Activated CD4-positive, alpha-beta T cell treated with anti-CD3 and anti-CD28 coated beads, Interleukin-2, amount 10 ng/mL, durations not matched to agents 24 days and 14 days (primary cell): ENCODE measurements at places on chromosomes 3 and 15.

DNA sequence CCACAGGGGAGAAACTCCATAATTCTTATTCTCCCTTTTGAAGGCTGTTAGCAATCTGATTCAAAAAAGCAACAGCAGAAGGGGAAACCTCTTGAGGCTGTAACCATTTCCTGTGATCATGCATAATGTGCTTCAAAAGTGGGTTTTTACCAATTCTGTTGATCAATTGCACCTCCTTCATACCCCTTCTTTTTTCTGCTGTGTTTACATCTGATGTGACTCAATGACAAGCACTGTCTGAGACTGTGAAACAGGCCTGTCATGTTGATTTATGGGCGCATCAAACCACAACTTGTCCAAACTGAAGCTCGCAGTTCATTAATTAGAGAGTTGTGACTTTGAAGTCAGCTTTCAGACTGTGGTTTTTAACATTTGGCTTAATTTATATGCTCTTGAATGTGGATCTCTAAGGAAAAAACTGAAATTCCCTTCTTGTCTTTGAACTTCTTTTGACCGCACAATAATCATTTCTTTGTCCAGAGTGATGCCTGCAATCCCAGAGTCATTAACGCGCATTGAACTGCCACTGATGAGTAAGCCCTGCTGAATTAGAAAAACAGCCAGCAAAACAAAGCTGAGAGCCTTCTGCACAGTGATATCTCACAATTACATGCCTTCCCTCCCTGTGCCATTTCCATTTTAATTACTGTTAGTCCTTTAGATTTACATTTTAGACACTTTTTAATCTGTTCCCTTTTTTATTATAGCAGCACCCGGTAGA, 532.8 kb downstream of the FOXP1 start:
- peak; percentile 79 for DNase-seq
- peak overlapping the region; percentile 72 for H3K27ac ChIP-seq
- no peaks in the 10 kb centered on the region for H3K27me3 ChIP-seq

GRCh38 chr15:60278879-60279278, 118.9 kb downstream of the ANXA2 start:
- H3K27ac ChIP-seq, result no peak overlapping the region
- peaks cover 2% of the 10 kb centered on the region for H3K36me3 ChIP-seq
- no peak overlapping the region for H3K4me3 ChIP-seq
- H3K27me3 ChIP-seq, result peaks cover 45% of the 10 kb centered on the region
- no peak for DNase-seq

DNA sequence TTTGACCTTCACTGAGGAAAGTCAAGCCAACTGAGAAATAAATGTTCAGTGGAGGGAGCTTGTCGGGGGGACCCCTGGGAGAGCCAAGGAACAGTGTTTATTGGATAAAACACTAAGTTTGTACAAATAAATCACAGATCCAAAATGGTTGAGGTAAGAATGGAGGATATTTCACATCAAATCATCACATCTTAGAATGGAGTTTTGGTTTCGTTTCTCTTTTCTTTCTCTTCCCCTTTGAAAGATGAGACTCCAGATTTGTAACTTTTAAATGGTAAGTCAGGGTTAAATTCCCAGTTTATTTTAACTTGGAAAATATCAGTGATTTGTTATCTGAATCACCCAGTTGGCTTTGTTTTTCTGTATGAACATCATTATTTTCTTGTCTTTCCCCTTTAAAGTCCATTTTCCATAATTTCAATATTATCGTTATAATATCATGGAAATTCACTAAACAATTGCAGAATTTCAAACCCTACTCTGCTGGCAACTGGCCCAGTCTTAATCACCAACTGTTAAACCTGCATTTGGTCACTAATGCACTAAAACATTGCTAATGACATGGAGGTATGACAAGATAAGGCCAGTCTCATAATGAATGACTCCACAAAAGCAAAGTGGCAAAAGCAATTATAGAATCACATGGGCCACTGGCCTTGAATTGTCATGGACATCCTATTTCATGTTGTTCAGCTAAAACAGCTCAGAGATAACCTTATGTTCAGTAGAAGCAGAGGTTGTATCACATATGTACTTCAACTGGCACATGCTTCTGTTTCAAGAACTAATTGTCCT, 295.1 kb downstream of the SHOX2 start:
- H3K27ac ChIP-seq, result no peak overlapping the region
- no peaks in the 10 kb centered on the region for H3K36me3 ChIP-seq
- H3K27me3 ChIP-seq, result no peaks in the 10 kb centered on the region
- no peaks in the 10 kb centered on the region for H3K4me1 ChIP-seq
- no peak overlapping the region for H3K4me3 ChIP-seq

DNA sequence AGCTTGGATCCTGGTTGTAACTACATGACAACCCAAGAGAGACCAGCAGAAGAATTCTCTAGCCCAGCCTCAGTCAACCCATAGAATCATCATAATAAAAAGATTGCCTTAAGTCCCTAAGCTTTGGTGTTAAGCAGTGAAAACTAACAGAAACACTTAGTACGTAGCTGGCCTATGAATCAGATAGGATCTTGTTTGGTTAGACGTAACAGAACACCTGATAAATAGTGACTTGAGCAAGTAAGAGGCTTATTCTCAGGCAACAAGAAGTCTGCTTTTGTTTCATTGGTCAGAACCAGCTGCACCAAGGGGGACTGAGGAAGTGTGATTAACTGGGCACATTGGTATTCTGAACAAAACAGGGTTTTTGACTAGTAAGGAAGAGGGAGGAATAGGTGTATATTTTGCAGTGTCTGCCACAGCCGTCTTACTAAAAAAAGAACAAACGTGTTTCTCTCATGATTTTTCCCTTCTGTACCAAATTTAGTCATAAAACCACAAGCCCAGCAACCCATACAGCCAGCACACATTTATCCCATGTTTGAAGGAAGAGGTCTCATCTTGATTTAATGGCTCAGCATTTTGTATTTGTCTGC, 53.3 kb upstream of the GLCE start:
- H3K4me1 ChIP-seq, result peaks cover 5% of the 10 kb centered on the region
- H3K36me3 ChIP-seq, result no peaks in the 10 kb centered on the region
- peaks cover 26% of the 10 kb centered on the region for H3K27me3 ChIP-seq
- no peak for DNase-seq
- no peak overlapping the region for H3K4me3 ChIP-seq

- no peak for DNase-seq
- H3K27ac ChIP-seq, result no peak overlapping the region
These were observed 151.7 kb upstream of the TBL1XR1 start for GRCh38 chr3:177348974-177349373.

- H3K4me3 ChIP-seq, result no peak overlapping the region
- no peak overlapping the region for H3K27ac ChIP-seq
- H3K4me1 ChIP-seq, result no peaks in the 10 kb centered on the region
- no peak for DNase-seq
These were observed 23.3 kb downstream of the AQP9 start for GRCh38 chr15:58161436-58161930.

- H3K4me1 ChIP-seq, result no peaks in the 10 kb centered on the region
- no peak for DNase-seq
- H3K36me3 ChIP-seq, result peaks cover 3% of the 10 kb centered on the region
- H3K27ac ChIP-seq, result no peak overlapping the region
- no peak overlapping the region for H3K4me3 ChIP-seq
These were observed 51.0 kb downstream of the USP13 start for GRCh38 chr3:179703816-179704215.

GRCh38 chr15:72859757-72860145, 76.2 kb upstream of the ADPGK start:
- no peak overlapping the region for H3K4me3 ChIP-seq
- DNase-seq, result no peak
- H3K4me1 ChIP-seq, result no peaks in the 10 kb centered on the region
- H3K36me3 ChIP-seq, result no peaks in the 10 kb centered on the region

GRCh38 chr3:155572085-155572484, 172.8 kb downstream of the PLCH1 start:
- H3K4me1 ChIP-seq, result no peaks in the 10 kb centered on the region
- DNase-seq, result no peak
- no peak overlapping the region for H3K27ac ChIP-seq
- H3K4me3 ChIP-seq, result no peak overlapping the region
- H3K27me3 ChIP-seq, result peaks cover 7% of the 10 kb centered on the region
- H3K36me3 ChIP-seq, result no peaks in the 10 kb centered on the region

DNA sequence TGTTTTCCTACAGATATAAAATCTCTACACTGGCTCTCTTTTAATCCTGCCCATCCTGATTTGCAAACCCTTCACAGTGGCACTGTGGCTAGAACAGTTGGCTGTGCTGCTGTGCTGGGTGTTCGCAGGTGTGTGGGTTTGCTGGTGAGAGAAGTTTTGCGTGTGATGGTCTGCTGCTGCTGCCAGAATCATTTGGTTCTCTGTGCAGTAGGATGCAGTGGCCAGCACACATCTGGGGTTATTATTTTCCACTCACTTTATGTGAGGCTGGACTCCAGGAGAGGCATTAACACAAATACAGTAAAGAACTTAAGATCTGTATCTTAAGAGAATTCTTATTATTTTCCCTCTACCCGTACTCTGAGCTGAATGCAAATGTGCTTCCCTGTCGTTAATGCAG, 16.0 kb upstream of the PSMD6 start:
- peaks cover 1% of the 10 kb centered on the region for H3K4me1 ChIP-seq
- peaks cover 34% of the 10 kb centered on the region for H3K27me3 ChIP-seq
- DNase-seq, result no peak
- H3K27ac ChIP-seq, result no peak overlapping the region
- H3K4me3 ChIP-seq, result no peak overlapping the region
- H3K36me3 ChIP-seq, result no peaks in the 10 kb centered on the region

DNA sequence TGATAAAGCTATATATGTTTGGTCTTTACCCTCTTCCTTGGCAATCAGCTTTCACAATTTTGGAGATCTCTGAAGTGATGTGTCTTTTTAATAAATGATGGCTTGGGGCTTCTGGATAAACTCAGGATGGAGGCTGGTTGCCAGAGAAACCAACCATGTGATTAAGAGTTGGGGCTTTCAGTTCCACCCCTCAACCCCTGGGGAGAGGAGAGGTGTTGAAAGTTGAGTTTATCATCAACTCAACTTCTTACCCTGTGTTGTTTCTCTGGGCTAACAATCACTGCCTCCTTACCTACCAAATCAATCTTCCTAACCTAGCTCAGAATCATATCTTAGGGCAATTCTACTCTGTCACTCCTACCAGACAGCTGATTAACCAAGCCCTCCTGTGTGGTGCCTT, 735.8 kb downstream of the ZPLD1 start:
- DNase-seq, result no peak
- H3K27ac ChIP-seq, result no peak overlapping the region
- no peaks in the 10 kb centered on the region for H3K36me3 ChIP-seq
- H3K4me1 ChIP-seq, result no peaks in the 10 kb centered on the region

GRCh38 chr3:36911990-36912804, 32.7 kb downstream of the TRANK1 start:
- H3K36me3 ChIP-seq, result no peaks in the 10 kb centered on the region
- peak overlapping the region; percentile 71 for H3K27ac ChIP-seq
- peaks cover 38% of the 10 kb centered on the region for H3K4me1 ChIP-seq
- no peaks in the 10 kb centered on the region for H3K27me3 ChIP-seq
- DNase-seq, result peak; percentile 85

DNA sequence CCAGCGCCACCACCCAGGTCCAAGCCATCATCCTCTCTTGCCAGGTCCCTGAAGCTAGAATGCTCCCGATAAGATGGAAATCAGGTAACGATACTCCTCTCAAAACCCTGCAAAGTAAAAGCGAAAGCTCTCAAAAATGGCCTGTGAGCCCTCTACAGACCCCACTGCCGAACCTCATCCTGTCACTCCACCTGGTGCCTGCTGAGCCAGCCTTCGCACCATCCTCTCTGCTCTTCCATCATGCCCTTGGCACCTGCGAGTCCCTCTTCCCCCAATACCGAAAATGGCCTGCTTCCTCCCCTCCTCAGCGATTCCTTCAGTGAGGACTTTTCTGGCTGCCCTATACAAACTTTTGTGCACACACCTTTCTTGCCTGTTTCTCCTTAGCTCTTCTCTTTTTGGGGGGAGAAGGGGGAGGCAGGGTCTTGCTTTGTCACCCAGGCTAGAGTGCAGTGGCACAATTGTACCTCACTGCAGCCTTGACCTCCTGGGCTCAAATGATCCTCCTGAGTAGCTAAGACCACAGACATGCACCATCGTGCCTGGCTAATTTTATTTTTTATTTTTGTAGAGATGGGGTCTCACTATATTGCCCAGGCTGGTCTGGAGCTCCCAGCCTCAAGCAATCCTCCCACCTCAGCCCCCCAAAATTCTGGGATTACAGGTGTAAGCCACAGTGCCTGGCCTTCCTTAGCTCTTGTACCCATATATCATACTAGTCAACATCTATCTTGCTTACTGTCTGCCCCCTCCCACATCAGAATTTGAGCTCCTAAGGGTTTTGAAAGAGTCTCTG, 3.0 kb downstream of the IDH2 start:
- peak overlapping the region; percentile 98 for H3K27ac ChIP-seq
- peaks cover 4% of the 10 kb centered on the region for H3K27me3 ChIP-seq
- DNase-seq, result peak; percentile 88
- H3K4me3 ChIP-seq, result peak overlapping the region; percentile 86
- H3K4me1 ChIP-seq, result peaks cover 77% of the 10 kb centered on the region

DNA sequence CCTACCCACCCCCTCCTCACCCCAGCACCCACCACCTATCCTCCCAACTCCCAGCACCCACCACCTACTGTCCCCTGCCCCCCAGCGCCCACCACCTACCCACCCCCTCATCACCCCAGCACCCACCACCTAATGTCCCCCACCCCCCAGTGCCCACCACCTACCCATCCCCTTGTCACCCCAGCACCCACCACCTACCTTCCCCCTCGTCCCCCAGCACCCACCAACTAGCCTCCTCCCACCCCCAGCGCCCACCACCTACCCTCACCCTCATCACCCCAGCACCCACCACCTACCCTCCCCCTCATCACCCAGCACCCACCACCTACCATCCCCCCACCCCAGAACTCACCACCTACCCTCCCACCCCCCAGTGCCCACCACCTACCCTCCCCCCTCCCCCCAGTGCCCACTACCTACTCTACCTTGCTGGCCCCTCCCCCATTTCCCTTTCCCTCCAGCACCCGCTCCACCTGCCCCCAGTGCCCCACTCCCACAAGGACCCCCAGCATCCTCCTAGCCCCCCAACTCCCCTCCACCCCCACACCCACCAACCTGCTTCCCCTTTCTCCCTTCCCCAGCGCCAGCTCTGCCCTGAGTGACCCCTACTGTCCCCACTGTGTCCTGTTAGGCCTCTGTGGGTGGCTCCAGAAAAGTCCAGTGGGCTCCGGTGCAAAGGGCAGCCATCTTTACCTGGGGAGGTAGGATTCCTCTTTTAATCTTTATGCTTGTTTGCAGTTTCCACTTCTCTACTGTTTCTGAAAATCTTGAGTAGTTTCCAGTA, 1.2 kb downstream of the UROC1 start:
- DNase-seq, result no peak
- no peaks in the 10 kb centered on the region for H3K36me3 ChIP-seq
- H3K4me3 ChIP-seq, result no peak overlapping the region
- H3K4me1 ChIP-seq, result no peaks in the 10 kb centered on the region
- no peak overlapping the region for H3K27ac ChIP-seq

- DNase-seq, result no peak
- no peaks in the 10 kb centered on the region for H3K27me3 ChIP-seq
- H3K4me1 ChIP-seq, result peaks cover 18% of the 10 kb centered on the region
- H3K36me3 ChIP-seq, result peaks cover 23% of the 10 kb centered on the region
- H3K4me3 ChIP-seq, result no peak overlapping the region
These were observed 36.8 kb downstream of the EID1 start for GRCh38 chr15:48914717-48915116.
